ENCODE measurements at places on chromosomes 11 and 22. TPM values are rescaled to one million over a fixed set of nuclear protein-coding genes. Genes with fewer than 3 reads are reported as not detected.

- H3K4me3 ChIP-seq = no peak overlapping the region
- no peak for DNase-seq
- H3K27me3 ChIP-seq = no peaks in the 10 kb centered on the region
- no peaks in the 10 kb centered on the region for H3K4me1 ChIP-seq
Measured at GRCh38 chr11:123344790-123345357, 85.2 kb upstream of the GRAMD1B start.

Gene RASGRP2
- 78.9 TPM for polyA plus RNA-seq

Gene DNAJB7
- not detected for polyA plus RNA-seq

Gene KCTD14
- 0.23 TPM for polyA plus RNA-seq

- no peaks in the 10 kb centered on the region for H3K27me3 ChIP-seq
- H3K36me3 ChIP-seq = peaks cover 89% of the 10 kb centered on the region
- no peak overlapping the region for H3K4me3 ChIP-seq
- peaks cover 8% of the 10 kb centered on the region for H3K4me1 ChIP-seq
- DNase-seq = peak; percentile 22
Measured at GRCh38 chr11:71489311-71490043, 36.5 kb downstream of the NADSYN1 start.

Gene OR52E8
- polyA plus RNA-seq = not detected

- no peak overlapping the region for H3K4me3 ChIP-seq
- no peak for DNase-seq
- no peak overlapping the region for H3K27ac ChIP-seq
Measured at GRCh38 chr22:22893891-22894739, 6.5 kb downstream of the IGLL5 start.

Gene PLAAT5
- 0.73 TPM for polyA plus RNA-seq

GRCh38 chr11:86067009-86067850 is 1.7 kb downstream of the PICALM start:
- peaks cover 6% of the 10 kb centered on the region for H3K4me1 ChIP-seq
- H3K27me3 ChIP-seq = no peaks in the 10 kb centered on the region
- no peak for DNase-seq
- H3K27ac ChIP-seq = peak overlapping the region; percentile 97
- H3K36me3 ChIP-seq = no peaks in the 10 kb centered on the region

GRCh38 chr11:19818619-19819018 is 106.0 kb downstream of the NAV2 start:
- H3K4me1 ChIP-seq = peaks cover 39% of the 10 kb centered on the region
- no peak overlapping the region for H3K4me3 ChIP-seq
- no peak for DNase-seq
- H3K36me3 ChIP-seq = no peaks in the 10 kb centered on the region

DNA sequence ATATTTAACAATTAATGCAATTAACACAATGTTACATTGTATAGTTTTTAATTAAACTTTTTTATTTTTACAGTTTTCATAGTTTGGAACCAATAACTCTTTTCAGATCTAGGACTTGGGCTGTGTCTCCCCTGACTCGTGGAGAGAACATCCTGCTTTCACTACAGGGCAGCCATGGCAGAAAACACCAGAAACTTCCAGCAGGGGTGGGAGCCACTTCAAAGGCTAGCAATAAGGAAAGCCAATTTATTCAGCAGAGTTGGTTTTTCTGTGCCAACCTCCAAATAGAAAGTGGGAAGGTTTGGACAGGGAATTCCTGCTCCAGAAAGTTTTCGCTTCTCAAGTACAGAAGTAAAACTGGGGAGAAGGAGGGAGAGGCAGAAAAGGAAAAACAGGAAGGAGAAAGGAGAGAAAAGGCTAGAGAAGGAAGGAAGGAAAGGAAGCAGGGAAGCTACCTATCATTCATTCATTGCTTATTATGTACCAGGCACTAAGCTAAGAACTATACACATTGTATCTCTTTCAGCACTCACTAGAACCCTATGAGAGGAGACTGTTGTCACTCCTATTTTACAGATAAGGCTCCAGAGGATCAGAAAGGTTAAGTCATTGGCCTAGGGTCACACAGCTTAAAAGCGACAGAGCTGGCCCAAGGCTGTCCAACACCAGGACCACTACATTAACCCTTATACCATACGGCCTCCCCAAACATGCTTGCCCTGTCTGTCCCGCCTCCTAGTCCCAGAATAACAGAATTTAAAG is 54.8 kb upstream of the CREB3L1 start:
- no peak overlapping the region for H3K4me3 ChIP-seq
- no peak overlapping the region for H3K27ac ChIP-seq
- H3K4me1 ChIP-seq = no peaks in the 10 kb centered on the region

Gene CLDN25
- polyA plus RNA-seq = not detected

DNA sequence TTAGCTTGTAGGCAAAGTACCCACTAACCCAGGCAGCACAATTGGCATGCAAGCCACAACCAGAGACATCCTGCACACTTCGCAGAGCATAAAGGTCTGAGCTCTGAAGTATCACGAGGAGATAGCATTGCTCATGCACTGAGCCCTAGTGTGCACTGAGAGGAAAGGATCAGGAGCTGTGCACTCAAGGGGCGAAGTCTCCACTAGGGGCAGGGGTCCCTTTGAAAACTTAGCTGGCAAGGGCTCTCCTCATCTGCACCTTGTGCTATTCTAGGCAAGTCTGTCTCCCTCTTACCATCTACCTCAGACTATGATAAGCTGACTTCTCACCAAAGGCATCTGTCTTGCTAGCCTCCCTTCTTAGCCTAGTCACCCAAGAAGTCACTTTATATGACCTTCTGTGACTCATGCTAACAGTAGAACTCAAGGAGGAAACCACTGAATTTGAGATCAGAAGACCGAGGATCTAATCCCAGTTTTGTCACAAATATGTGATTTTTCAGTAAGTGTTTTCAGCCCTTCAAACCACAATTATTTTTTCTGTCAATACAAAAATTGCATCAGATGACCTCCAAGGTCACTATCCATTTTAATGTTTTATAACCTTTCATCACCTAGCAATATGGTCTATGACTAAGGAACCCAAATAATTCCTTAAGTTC is 1078.0 kb downstream of the NTM start:
- no peak for DNase-seq
- no peak overlapping the region for H3K27ac ChIP-seq
- no peaks in the 10 kb centered on the region for H3K36me3 ChIP-seq
- no peak overlapping the region for H3K4me3 ChIP-seq

GRCh38 chr11:31770011-31770700 is 41.0 kb downstream of the PAX6 start:
- no peak for DNase-seq
- no peaks in the 10 kb centered on the region for H3K27me3 ChIP-seq
- no peaks in the 10 kb centered on the region for H3K4me1 ChIP-seq
- no peak overlapping the region for H3K4me3 ChIP-seq

- H3K27me3 ChIP-seq = no peaks in the 10 kb centered on the region
- no peaks in the 10 kb centered on the region for H3K36me3 ChIP-seq
- no peaks in the 10 kb centered on the region for H3K4me1 ChIP-seq
- no peak overlapping the region for H3K4me3 ChIP-seq
- no peak for DNase-seq
- H3K27ac ChIP-seq = no peak overlapping the region
Measured at GRCh38 chr11:35962369-35963138, 18.7 kb downstream of the LDLRAD3 start.

All from heart left ventricle (tissue), 16 donors.